AG04450 (cell line): ENCODE measurements at places on chromosomes 3 and 15. TPM values are rescaled to one million over a fixed set of nuclear protein-coding genes. Genes with fewer than 3 reads are reported as not detected.

- DNase-seq = no peak
Observed at GRCh38 chr3:62538691-62539356, 165.5 kb upstream of the FEZF2 start.

The EPB42 gene
- not detected in 2 replicates for polyA plus RNA-seq

The SLC28A2 gene
- not detected in 2 replicates for polyA plus RNA-seq

DNA sequence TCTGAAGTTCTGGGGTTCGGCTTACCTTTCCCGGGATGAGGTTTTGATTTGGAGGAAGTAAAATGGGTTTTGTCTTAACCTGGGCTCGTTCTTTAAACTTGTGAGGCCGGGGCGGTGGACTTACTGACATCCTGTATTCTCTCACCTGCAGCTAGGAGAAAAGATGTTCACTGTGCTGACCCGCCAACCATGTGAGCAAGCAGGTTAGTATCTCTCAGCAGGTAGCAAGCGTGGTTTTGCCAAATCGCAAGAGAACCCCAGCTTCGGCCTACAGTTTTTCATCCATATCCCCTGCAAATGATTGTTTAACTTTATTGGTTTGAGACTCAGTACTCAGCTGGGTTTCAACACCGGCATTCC lies 891 bp downstream of the ENTPD3 start:
- DNase-seq = no peak

The FOXB1 gene
- polyA plus RNA-seq = not detected in 2 replicates

GRCh38 chr3:24316887-24317383 lies 177.7 kb downstream of the THRB start:
- DNase-seq = no peak

The CPNE9 gene
- not detected in 2 replicates for polyA plus RNA-seq

The TM4SF18 gene
- 0.09 TPM in 1 of 2 replicates, not detected in the other for polyA plus RNA-seq

The CHRD gene
- 0.11 and 0.12 TPM in 2 replicates for polyA plus RNA-seq

- no peak for DNase-seq
Observed at GRCh38 chr15:96392380-96393208, 62.1 kb downstream of the NR2F2 start.

GRCh38 chr15:72163719-72164118 lies 33.9 kb downstream of the GRAMD2A start:
- DNase-seq = no peak

DNA sequence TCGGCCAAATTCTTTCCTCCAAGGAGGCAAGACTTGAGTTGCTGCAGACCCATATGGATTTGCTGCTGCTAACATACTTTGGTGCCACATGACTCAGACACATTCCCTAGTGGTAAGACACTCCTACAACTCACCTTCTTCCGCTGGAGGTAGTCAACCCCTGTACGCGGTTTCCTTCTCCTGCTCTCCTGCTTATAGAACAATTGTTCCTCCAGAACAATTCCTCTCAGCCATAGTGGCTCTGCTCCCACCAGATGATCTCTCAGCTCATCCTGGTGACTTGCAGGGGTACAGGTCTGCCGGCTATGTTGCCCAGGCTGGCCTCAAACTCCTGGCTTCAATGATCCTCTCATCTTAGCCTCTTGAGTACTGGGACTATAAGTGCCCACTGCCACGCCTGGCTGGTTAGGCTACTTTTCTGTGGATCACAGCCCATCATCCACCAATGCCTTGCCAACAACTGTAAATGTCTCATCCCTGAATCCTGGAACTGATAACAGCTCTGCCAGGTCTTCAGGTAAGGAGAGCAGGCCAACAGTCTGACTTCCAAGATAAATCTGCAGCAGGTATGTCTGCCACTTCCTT lies 2.4 kb upstream of the CXCR6 start:
- DNase-seq = no peak

GRCh38 chr3:32397941-32398340 lies 6.3 kb downstream of the CMTM7 start:
- no peak for DNase-seq

The HPS3 gene
- 22.8 and 28.1 TPM in 2 replicates for polyA plus RNA-seq

The RETNLB gene
- polyA plus RNA-seq = not detected in 2 replicates

- no peak for DNase-seq
Observed at GRCh38 chr15:38622908-38623307, 58.3 kb upstream of the RASGRP1 start.

- no peak for DNase-seq
Observed at GRCh38 chr3:57556459-57557084, 498 bp downstream of the PDE12 start.

The SNX33 gene
- 14.2 and 17.4 TPM in 2 replicates for polyA plus RNA-seq

DNA sequence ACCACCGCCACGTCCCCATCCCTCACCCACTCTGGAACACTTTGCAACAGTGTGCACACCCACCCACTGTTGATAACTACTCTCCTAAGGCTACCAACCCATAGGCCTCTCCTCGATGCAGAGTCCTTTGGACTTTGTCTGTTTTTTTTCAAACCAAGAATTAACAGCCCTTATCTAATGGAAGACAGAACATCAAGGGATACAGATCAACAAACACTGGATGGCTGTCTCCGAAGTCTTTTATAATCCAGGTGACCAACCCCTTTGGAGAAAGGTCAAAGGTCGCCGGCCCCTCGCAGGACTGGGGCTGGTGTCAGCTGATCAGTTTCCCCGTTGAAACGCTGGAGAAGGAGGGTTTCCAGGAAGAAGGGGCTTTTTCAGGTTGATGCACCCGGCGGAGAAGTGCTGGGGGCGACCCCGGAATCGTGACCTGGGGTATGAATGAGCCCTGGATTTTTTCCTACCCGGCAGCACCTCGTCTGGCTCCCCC lies 532 bp downstream of the B4GALT4 start:
- DNase-seq = no peak
